ENCODE measurements at places on chromosomes 7 and 10. TPM values are rescaled to one million over a fixed set of nuclear protein-coding genes. Genes with fewer than 3 reads are reported as not detected.

Gene INTS15
- total RNA-seq: 24.7 TPM

GRCh38 chr7:127983804-127984332 is 47.4 kb downstream of the LRRC4 start:
- peaks cover 18% of the 10 kb centered on the region for H3K4me1 ChIP-seq
- H3K36me3 ChIP-seq: peaks cover 2% of the 10 kb centered on the region
- H3K27me3 ChIP-seq: no peaks in the 10 kb centered on the region
- peak; percentile 19 for DNase-seq

- H3K4me1 ChIP-seq: no peaks in the 10 kb centered on the region
- no peak overlapping the region for H3K27ac ChIP-seq
- no peaks in the 10 kb centered on the region for H3K36me3 ChIP-seq
- DNase-seq: no peak
- H3K4me3 ChIP-seq: no peak overlapping the region
Measured at GRCh38 chr7:68288144-68288593, 1291.5 kb downstream of the TYW1 start.

DNA sequence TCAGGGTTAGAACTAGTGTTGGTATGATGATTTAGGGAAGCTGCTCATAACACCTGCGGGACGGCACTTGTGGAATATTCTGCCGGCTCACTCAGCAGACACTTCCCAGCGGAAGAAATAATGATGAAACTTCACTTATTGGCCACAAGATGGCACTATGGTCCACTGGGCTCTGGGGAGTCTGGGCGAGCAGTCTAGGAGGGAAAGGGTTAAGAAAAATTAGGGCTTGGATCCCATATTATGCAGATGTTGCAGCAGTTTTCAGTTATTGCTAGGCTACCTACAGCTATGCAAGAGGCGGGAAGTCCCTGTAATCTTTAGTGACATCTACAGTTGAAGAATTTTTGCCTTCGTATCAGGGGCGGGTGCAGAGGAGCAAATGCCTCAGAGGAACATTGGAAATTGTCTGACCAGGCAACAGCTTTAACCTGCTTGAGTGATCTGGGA is 238.7 kb upstream of the PRSS58 start:
- no peaks in the 10 kb centered on the region for H3K4me1 ChIP-seq
- no peak overlapping the region for H3K4me3 ChIP-seq

GRCh38 chr10:96441987-96442643 is 71.6 kb downstream of the TLL2 start:
- H3K36me3 ChIP-seq: no peaks in the 10 kb centered on the region
- peaks cover 6% of the 10 kb centered on the region for H3K4me1 ChIP-seq
- no peaks in the 10 kb centered on the region for H3K27me3 ChIP-seq
- no peak overlapping the region for H3K4me3 ChIP-seq

DNA sequence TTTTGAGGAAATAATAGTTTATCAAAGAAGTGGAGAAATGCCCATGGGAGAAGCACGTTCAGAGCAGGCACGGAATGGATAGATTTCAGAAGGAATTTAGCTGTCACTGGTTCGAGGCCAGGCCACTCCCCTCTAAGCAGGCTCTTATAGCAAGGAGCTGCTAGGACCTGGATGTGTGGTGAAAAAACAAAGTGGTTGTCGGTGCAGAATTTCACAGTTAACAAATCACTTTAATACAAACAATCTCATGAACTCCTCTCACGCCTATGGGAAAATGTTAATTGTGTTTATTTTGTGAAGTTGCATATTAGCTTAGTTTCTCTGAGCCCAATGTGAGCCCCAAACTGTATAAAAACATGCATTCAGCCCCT is 176.3 kb downstream of the PKD1L1 start:
- no peaks in the 10 kb centered on the region for H3K36me3 ChIP-seq
- H3K4me3 ChIP-seq: no peak overlapping the region
- no peak for DNase-seq
- peak overlapping the region; percentile 35 for H3K27ac ChIP-seq
- peaks cover 47% of the 10 kb centered on the region for H3K4me1 ChIP-seq
- H3K27me3 ChIP-seq: no peaks in the 10 kb centered on the region

DNA sequence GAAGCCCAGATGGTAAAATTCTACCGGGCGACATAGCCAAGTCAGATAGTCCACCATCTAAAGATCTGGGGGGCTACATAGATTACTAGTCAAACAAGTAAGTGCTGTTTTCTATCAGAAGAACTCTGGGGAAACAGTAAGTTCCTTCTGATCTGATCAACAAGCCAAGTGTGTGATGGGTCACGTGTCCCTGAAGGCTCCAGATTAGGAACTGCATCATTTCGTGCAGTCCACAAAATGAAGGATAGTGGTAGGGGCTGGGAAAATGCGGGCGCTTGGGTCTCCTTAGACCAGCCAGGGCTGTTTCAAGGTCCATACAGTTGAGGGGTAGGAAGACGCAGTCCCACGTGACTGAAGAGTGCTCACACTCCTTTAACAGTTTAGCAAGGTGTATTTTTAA is 1.8 kb upstream of the CHN2 start:
- peaks cover 35% of the 10 kb centered on the region for H3K4me1 ChIP-seq
- DNase-seq: no peak
- H3K27ac ChIP-seq: no peak overlapping the region
- no peak overlapping the region for H3K4me3 ChIP-seq

Gene CDK13
- total RNA-seq: 45.9 TPM

GRCh38 chr7:6520163-6520981 is 30.9 kb downstream of the GRID2IP start:
- no peak overlapping the region for H3K4me3 ChIP-seq
- H3K36me3 ChIP-seq: no peaks in the 10 kb centered on the region
- H3K4me1 ChIP-seq: no peaks in the 10 kb centered on the region
- H3K27me3 ChIP-seq: no peaks in the 10 kb centered on the region
- no peak for DNase-seq
- H3K27ac ChIP-seq: no peak overlapping the region

DNA sequence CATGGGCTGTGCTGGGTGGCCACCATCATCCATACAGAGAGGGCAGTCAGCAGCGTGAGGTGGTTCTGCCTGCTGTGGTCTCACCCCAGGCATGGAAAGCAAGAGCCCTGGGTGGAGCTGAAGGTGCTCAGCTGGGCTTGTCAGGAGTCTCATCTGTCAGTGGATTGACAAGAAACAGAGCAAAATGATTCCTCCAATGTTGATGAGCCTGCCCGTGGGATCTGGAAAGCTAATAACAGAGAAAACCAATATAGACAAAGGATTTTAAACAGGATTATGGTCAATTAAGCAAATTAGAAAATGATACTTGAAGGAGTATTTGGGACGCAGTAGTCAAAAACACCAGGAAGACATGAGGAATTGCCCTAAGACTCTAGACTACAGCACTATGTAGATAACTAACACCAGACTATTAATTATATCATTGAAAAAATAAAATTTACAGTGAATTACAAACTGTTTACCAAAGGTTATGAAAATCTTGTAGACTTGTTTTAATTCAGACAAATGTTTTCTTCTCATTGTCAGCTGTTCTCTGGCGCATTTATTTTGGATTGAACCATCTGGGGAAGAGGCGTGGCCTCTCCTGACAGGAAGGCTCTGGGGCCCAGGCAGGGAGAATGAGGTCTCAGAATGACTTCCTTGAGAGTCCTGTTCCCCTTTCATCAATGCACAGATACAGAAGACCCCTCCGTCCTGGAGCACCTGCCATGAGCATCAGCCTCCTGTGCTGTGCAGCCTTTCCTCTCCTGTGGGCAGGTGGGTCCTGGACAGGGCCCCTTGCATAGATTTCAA is 211.2 kb upstream of the PRSS58 start:
- H3K4me3 ChIP-seq: no peak overlapping the region
- DNase-seq: no peak
- H3K4me1 ChIP-seq: no peaks in the 10 kb centered on the region
- no peaks in the 10 kb centered on the region for H3K36me3 ChIP-seq
- no peak overlapping the region for H3K27ac ChIP-seq

GRCh38 chr10:16700331-16700730 is 116.9 kb downstream of the RSU1 start:
- H3K4me1 ChIP-seq: no peaks in the 10 kb centered on the region
- no peak for DNase-seq
- no peaks in the 10 kb centered on the region for H3K27me3 ChIP-seq
- H3K36me3 ChIP-seq: no peaks in the 10 kb centered on the region
- H3K27ac ChIP-seq: no peak overlapping the region
